ENCODE measurements at places on chromosomes 7 and 10.

- no peak for DNase-seq
These were observed 302 bp upstream of the EN2 start for GRCh38 chr7:155457544-155458110.

DNA sequence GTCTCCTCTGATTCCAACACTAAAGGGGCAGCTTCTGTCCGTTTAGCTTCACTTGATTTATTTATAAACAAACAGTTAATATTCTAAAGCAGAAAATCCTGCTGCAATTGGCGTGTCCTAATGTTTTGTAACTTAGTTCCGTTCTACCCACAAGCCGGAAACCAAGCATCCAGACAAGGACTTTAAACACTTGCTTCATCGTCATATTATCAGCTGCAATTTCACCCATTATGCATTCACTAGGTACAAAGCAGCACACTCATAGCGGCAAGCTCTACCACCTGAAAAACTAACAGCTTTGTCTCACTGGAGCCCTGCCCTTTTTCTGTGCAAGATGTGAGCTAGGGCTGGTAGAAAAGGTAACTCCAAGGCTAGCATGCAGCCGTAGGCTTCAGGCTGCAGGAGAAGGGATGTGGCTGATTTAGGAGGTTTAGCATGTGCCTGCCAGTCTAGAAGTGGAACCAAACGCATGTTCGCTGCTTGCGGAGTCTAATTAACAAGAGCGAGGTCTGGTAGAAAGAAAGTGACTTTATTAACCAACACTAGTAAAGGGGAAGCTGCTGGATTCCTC, 43.7 kb upstream of the BPGM start:
- peak; percentile 89 for DNase-seq

DNA sequence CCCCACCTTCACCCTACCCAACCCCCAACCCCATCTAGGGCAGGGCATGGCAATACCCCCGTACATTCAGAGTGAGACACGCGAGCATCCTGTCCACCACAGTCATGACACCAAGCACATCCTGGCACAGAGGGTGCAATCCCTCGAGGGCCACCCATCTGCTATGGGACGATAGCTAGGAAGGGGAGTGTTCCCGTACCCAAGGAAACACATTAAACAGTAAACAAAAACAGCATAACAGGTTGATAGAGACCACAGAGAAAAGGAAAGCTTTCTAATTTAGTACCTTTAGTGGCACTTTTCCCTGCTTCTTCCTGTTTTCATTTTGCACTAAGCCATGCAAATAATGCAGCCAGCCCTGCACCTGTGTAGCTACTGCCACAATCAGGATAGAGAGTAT, 2.3 kb upstream of the SMKR1 start:
- DNase-seq = no peak

GRCh38 chr7:110541962-110542361, 549.0 kb upstream of the LRRN3 start:
- no peak for DNase-seq

DNA sequence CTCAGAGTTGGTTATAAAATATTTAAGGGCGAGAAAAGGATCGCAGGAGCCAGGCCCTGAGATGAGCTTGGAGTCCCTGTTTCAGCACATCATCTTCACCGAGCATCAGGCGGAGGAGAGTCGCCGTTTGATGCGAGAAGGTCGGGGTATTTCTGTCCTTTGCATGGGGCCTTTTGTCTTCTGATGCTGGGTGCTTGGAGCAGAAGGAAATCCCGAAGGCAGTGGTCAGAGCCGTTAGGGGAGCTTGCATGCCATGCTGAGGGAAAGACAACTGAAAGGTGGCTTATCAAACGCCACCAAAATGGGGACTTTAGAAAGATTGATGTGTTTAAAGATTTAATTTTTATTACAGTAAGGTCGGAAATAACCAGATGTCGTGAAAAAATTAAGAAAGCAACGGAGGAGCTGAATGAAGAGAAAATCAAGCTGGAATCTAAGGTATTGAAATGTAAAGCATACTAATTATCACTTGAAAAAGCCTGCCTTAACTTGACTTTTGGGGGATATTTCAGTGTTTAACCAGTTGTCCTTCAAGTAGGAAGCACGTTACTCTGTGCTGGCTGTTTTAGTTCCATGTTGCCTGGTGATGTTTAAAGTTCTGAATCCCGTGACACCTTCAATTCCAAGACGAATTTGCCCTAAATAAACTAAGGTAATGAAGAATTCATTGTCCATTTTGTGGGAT, 845 bp downstream of the CCDC172 start:
- no peak for DNase-seq

DNA sequence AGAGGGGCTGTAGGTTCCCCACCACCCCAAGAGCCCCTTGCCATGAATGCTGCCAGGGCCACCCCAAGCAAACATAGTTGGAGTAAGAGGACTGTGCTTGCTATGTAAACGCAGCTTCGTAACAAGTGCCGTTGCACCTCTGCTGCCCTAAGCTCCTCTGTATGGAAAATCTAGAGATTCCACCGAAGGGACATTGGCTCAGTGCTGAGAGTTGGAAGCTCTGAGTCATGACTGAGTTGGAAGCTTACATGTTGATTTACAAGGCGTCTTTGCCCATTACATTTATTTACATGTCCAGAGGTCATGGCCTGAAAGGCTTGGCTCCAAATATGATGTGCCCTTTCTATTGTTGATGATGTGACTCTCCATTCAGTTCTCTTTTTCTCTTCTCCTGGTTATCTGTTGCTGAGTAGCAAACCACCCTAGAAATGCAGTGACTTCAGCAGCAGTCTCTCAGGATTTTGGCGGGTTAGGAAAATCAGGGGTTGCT, 233.1 kb upstream of the TCF7L2 start:
- DNase-seq = no peak

DNA sequence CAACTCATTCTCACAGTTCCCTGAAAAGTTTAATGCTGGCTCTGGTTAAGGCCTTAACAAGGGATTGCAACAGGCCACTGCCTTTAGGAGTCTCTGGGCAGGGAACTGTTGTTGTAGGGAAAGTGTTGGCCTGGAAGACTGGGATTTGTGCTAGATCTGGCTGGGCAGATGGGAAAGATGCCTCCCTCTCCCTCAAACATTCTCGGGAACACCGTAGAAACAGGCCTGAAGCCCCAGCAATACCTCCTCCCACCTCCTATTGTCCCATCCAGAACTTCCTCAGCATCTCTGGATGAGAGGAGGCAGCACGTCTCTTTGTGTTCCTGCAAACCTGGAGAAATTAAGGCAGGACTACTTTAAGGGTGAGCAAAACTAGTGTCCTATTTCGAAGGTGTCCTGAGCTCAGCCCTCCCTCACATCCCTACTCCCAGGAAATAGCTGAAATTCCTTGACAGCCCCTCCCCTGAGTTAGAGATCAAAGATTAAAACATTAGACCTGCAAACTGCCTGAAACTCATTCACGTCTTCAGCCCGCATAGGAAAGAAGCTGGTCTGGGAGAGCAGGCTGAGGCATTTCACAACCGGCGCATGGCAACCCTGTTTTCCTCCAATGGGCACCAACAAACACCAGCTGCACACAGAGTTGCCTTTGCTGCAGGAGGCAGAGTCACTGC, 10.9 kb upstream of the MAP3K8 start:
- DNase-seq = peak; percentile 31

DNA sequence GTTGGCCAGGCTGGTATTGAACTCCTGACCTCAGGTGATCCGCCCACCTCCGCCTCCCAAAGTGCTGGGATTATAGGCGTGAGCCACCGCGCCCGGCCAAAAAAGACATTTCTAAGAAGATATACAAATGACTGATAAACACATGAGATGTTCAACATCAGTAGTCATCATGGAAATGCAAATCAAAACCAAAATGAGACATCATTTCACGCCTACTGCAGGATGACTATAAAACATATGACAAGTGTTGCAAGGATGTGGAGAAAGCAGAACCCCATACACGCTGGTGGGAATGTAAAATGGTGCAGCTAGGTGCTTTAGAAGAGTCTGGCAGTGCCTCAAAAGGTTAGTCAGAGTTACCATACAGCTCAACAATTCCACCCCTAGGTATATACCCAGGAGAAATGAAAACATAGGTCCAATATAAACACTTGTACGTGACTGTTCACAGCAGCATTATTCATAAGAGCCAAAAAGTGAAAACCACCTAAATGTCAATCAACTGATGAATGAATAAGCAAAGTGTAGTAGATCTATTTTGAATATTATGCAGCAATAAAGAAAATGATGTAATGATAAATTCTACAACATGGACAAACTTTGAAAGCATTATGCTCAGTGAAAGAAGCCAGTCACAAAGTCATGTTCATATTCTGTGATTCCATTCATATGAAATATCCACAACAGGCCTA, 24.5 kb downstream of the TMEM209 start:
- no peak for DNase-seq

- DNase-seq = no peak
These were observed 83.2 kb upstream of the COL1A2 start for GRCh38 chr7:94311515-94311914.

- DNase-seq = no peak
These were observed 292.8 kb downstream of the SFMBT2 start for GRCh38 chr10:7117806-7118674.

DNA sequence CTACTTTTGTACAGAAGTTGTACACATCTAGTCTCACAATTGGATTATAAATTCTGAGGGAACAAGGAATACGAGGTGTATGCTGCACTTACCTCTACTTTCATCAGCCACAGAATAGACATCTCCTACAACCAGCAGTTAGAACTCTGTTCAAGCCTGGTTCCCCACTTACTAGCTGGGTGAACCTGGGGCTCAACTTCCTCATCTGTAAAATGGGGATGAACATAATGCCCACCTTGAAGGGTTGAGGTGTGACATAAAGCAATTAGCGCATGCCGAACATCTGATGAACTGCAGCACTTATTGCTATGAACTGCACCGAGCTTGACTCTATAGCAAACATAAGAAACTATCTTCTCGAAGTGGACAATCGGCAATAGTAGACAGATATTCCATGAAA, 25.3 kb downstream of the XPNPEP1 start:
- no peak for DNase-seq

DNA sequence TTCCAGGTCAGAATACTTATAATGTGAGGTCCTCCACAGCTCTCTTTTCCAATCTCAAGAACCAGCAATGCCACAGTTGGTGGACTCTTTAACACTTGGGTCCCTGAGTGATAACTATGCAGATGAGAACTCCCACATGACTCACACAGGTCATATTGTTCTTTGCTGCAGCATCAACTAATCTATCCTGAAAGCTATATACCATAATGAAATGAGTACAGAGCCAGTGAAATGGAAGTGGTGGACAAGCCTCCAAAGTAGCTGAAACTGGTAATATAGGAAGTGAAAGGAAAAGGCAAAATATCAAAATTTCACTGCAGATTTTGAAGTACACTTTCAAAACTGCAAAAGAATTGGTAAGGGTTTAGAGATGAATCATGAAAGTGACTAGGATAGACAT, 45.6 kb downstream of the SORCS1 start:
- no peak for DNase-seq

DNA sequence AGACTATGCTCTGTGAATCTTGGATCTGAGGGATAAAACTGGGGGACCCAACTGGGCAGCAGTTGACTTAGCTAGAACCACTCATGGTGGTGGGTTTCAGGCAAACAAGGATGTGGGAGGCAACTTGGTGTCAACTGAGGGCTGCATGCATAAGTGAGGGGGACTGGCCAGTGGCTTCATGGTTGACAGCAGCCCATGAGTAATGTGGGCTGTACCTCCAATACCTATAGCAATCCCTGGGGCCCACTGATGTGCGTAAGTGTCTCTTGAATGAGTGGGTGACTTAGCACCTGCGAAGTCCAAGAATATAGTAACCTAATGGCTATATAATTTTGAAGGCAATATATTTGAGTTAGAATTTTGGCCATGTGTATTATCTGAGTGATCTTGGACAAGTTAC, 13.7 kb upstream of the MAP3K8 start:
- no peak for DNase-seq

GRCh38 chr10:75356484-75356883, 45.1 kb downstream of the ZNF503 start:
- no peak for DNase-seq

DNA sequence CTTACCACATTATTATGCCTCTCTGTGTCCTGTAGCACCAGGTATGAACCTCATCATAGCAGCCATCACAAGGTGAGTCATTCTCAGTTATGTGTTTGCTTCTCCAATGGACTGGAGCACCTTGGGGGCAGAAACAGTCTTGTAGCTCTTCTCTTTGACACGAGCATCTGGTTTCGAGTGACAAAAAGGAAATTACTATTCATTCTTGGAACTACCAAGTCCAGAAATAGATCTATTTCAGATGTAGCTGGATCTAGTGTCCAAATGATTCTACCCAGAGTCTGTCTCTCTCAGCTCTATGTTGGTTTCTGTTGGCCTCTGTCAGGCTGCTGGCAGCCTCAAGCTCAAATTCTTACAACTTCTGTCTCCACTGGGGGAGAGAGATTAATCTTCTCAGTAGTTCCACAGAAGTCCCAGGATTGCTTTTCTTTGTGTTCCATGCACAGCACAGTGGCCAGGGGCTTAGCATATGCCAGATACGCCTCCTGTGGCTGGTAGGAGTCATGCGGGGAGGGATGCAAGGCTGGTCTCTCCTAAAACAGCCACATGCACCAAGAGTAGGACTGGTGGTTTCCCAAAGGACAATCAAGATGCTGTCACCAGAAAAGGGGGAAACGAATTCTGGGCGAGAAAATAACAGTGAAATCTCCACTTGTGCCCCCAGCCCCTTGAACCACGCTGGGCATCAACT, 37.2 kb upstream of the PAPSS2 start:
- peak; percentile 12 for DNase-seq

- no peak for DNase-seq
These were observed 19.9 kb upstream of the CCNY start for GRCh38 chr10:35316218-35316967.

DNA sequence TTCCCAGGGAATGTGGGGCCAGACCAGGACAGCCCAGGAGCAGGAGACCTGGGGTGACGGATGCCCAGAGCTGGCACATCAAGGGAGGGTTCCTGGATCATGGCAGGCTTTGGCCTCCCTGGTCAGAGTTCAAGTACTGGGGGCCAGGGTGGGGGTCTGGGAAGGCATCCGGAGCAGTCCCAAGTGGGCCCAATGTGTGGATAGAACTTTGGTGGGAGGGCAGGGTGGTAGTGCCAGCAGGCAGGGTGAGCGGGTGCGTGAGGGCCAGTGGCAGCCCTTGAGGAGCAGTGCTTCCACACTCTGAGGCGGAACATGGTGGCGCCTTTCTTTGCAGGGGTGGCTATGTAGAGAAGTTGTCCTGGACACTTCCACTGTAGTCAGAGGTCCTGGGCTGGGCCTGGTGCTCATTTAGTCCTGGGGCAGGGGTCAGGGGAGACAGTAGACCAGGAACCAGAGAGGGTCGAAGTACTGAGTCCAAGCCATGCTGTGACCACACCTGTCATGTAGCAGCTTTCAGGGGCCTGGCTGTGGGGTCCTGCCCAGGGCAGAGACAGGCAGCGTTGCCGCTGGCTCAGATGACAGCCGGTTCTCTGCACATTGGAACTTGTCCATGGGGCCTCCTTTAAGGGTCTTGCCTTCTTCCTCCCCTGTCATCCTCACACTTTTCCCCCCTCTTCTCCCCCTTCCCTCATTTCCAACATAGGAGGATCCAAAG, 22.2 kb upstream of the CSGALNACT2 start:
- no peak for DNase-seq
